Fibroblast of skin of right biceps (primary cell): ENCODE measurements at places on chromosomes 5 and 9.

- no peak for DNase-seq
These were observed 1992.3 kb downstream of the MAT2B start for GRCh38 chr5:165497707-165498106.

- DNase-seq: peak; percentile 52
These were observed 13.5 kb upstream of the MELK start for GRCh38 chr9:36559036-36559695.

- peak; percentile 81 for DNase-seq
These were observed 9.3 kb upstream of the WWC1 start for GRCh38 chr5:168282120-168282519.

DNA sequence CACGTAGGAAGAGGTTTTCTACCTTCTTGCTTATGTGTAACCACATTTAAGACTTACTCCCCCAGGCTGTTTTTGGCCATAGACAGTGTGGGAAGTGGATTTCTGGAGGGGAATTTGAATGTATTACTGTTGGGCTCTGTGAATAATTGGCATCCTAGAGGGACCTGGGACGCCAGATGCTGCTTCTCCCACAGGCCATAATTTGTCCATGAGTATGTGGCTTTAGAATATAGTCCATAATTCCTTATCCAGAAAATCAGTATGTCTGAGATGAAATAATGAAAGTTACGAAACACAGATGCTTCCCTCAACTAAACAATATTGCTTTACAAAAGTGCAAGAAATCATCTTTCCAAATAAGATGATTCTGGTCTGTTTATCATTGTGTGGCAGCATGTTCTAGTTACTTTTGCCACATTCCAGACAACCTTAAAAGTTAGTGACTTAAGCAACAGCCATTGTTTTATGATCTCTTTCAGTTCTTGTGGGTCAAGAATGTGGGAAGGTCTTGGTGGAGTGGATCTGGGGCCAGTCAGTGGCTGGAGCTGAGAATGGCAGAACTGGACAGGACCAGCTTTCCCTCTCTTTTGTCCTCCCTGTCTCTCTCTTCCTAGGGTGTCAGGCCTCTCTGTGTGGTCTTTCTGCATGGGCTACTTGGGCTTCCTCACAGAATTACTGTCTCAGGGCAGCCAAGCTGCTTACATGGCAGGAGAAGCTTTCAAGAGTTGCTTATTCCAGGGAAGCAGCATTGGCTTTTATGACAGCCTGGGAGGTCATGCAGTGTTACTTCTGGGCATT is 79.4 kb downstream of the FBXL7 start:
- DNase-seq: no peak

- DNase-seq: no peak
These were observed 18.3 kb upstream of the IL9 start for GRCh38 chr5:135913713-135914626.

DNA sequence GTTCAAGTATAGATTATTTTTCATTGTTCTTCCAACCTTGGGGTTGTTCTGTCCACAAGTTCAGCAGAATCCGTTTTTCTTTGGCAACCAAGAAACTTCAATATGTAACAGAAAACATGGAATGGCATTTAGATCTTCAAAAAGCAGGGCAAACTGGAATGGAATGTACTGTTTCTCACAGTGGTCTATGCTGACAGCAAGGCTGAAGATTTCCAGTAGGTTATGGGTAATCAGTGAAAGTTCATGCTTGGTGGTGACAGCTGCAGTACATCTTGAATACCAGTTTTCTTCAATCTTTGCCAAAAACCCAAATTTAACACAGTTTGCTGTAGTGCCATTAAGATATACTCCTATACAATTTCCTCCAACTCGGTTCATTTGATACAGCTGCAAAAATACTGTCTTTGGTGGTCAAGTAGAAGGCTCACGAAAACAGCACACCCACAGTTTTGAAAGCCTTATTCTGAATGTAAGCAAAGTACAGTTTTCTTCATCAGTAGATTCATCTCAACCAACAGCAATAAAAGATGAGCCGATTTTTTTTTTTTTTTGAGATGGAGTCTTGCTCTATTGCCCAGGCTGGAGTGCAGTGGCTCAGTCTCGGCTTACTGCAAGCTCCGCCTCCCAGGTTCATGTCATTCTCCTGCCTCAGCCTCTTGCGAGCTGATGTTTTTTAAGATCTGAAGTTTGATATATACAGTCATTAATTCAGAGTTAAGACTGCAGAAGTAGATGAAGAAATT is 4.9 kb downstream of the TRIM52 start:
- DNase-seq: no peak

DNA sequence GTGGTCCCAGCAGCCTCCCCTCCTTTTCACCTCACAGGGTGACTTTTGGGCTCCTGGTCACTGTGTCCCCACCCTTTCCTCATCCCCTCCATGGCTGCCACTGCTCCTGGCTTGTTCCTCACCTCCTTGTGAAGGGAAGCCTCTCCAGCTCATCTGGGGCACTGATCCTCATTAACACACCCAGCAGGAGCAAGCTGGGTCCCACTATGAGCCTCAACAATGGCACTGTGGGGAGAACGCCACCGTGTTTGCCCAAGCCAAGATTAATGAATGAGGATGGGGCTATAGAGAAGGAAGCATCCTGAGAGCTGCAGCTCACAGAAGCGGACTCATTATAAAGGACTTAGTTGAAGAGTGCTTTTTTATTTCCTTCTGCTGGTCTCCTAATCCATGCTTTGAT is 118.4 kb downstream of the MARCHF11 start:
- no peak for DNase-seq

GRCh38 chr5:122259995-122260394 is 52.0 kb upstream of the SNCAIP start:
- peak; percentile 80 for DNase-seq

- no peak for DNase-seq
These were observed 7.0 kb upstream of the SLC9A3 start for GRCh38 chr5:531101-531748.

DNA sequence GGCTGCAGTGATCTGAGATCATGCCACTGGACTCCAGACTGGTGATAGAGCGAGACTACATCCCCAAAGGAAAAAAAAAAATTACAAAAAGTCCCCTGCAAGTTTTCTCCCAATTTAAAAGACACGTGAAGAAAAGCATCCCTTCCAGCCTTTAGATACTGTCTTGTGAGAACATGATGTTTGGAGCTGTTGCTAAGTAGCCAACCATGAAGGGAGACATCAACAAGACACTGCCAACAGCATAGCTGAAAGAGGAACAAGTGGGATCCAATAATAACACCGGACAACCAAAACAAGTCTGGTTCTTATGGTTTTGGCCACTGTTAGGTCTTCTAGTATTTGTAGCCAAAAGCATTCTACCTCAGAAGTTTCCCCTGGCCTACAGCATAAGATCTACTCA is 118.9 kb upstream of the CCDC180 start:
- DNase-seq: no peak

GRCh38 chr9:130756037-130756436 is 62.5 kb downstream of the EXOSC2 start:
- no peak for DNase-seq

GRCh38 chr5:17330386-17330785 is 113.0 kb downstream of the BASP1 start:
- DNase-seq: no peak

- no peak for DNase-seq
These were observed 469 bp upstream of the FIBCD1 start for GRCh38 chr9:130939405-130940026.

DNA sequence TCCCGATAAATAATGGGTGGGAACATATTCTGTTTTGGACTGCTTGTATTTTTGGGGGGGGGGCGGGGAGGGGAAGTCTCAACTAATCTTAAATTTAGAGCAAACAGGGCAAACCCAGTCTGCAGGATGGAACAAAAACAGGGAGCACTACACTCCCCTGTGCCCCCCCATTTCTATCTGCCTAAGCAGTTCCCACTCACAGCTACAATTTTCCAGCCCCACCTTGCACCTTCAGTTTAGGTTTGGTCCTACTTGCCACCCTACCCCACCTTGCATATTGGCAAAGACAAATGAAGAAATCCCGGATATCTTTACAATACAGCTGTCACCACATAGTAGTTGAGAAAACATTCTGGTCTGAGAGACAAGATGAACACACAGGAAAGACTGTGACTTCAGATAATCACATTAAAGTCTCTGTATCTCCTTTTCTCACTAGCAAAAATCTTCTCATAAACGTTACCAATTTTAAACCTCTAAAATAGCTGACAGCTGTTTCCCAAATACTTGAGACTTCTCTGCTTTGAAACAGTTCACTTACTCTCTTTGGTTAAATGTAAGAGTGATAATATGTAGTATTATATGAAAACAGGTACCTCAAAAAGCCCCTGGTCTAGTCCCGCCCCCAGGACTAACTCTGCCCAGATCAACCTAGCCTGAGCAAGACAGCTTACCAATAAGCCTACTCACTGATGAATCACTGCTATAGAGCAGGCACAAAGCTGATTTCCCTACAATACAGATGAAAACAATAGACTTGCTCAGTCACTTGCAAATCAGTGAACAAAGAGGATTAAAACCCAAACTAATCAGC is 5.2 kb upstream of the RAPGEF6 start:
- DNase-seq: no peak
